AG09319 (cell line): ENCODE measurements at places on chromosomes 1 and 21.

GRCh38 chr1:53697721-53698383 lies 41.1 kb downstream of the GLIS1 start:
- peak; percentile 19 for DNase-seq

DNA sequence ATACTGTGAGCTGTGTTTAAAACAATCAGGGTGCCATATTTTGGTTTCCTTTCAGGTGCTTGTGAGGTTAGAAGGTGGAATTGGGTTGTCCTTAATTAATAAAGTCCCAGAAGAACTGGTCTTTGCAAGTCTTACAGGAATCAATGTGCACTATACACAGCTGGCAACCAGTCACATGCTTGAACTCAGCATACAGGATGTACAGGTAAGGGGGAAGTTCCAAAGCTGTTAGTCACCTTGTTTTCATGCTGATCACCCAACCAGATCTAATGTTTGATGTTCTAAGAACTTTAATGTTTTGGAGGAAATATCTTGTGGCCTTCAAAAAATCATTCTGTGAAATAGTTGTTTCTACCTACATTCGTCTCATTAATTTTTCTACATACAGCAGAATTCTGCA lies 156.3 kb downstream of the VPS13D start:
- DNase-seq = no peak

DNA sequence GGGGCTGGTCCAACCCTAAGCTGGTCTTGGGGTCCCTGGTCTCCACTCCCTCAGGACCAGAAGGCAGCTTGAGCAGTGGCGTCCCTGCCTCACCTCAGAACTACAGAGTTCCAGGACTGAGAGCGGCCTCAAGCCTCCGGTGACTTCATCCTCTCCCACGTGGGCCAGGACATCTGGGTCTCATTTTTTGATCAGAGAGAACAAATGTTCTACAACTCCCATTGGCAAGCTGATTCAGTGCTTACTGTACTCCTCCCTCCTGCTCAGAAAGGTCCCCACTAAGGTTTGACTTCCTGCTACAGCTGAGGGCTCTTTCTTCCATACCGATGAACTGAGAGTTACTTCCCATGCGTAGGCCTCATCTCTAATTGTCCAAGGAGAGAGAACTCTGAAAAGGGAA lies 78.5 kb downstream of the PLXNA2 start:
- peak; percentile 71 for DNase-seq

DNA sequence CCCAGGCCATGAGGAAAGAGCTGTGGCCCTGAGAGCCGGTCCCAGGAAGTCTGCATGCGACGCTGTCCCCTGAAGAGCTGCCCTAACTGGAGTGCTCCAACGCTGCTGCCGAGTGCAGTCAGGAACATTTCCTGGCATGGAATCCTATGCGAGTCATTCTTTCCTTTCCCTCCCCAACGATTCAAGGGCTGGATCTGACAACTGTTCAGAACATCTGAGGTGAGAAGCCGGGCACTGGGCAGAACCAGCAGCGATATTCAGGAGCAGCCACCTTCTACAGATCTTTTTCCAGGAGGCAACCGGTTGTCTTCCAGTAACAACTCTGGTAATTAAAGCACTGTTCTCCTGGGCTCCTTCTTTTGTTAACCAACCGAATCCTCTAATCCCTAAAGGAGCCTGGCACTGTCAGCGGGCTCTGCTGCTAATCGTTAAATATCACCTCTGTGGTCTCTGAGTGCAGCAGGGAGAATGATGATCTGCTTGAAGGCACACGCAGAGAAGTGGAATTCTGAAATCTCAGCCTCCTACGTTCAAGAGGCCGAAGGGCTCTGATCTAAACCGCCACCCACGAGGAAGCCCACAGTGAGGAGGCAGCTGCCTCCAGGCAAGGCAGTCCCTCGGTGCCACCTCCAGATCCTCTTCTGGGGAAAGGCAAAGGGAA lies 55.8 kb downstream of the SLC45A1 start:
- DNase-seq = no peak

DNA sequence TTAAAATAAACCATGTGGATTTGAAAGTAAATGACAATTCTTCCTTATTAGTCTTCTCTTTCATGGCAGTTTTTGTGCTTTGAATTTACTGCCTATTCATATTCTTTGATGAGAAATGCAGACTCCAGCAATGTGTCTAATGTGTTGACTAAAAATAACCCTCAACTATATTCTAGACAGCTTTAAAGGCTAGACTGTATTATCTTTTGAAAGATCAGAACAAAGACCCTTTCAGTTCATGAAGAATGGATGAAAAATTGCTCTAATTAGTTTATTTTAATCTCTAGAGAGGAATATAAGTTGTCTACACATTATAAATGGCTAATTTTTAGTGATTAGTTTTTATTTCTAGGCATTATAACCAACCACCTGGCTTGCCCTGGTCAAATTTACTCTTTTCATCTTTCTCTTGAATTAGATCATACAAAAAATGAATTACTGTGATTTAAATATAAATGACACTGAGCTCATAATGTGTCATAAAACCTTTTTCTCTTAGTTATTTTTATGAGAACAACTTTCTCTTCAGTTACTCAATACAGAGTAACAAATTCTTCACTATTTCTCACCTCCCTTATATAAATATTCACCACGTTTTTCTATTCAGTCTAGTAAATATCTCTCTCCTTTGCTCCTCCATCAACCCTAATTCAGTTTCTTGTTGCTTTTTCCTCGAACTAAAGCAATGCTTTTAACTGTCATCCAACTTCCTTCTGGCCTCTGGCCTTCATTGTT lies 428.5 kb upstream of the TMPRSS15 start:
- DNase-seq = no peak

DNA sequence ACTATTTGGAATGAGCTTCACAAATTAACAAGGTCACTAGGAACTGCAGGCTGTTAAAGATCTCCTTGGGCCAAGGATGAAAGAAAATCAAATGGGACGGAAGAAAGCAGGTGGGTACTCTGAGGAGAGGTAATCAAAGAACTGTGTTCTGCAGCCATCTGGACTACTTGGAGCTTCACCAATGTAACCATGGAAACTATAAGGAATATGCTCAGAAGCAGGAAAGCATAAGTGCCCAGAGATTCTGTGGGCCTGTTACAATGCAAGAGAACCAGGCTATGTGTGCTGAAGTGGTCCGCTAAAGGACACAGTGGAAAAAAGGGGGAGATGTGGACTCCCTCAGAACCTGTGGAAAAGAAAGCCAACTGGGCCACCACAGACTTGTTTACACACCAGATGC lies 238.5 kb downstream of the PTGER3 start:
- no peak for DNase-seq

- no peak for DNase-seq
These were observed 91.7 kb upstream of the HP1BP3 start for GRCh38 chr1:20878799-20879198.

GRCh38 chr1:117673405-117673804 lies 67.6 kb downstream of the TENT5C start:
- DNase-seq = no peak

GRCh38 chr1:182069028-182069466 lies 7.5 kb upstream of the ZNF648 start:
- DNase-seq = no peak

DNA sequence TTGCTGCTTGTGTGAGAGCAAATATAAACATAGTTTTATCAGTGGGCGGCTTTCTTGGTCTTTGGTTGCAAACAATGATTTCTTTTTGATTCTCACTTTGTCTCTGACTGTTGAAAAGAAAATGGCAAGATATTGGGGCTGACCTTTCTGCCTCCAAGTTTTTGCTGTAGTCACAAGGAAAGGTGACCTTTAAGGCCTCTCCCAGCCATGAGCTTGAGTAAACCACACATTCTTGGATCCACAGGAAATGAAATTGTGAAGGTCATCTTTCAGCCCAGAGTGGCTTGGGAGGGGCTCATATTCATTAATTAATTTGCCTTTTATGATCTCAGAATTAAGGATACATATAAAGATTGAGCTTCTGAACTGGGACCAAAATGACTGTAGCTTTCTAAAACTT lies 241.6 kb downstream of the BACH1 start:
- DNase-seq = no peak

DNA sequence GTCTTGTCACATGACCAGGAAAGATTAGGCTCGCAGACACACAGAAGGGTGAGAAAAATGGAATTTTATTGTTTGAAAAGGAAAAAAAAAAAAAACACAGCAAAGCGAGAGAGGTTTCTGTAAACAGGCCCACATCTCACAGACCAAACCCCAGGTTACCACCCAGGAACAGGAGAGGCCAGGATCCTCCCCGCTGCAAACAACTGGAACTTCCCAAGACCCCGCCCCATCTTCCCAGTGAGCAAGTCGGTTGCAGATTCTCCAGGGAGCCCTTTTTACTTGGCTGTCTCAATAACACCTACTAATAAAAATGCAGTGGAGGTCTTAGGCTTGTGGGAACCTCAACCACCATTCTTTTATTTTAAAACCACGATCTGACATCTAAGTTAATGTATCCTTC lies 84.7 kb upstream of the ETS2 start:
- DNase-seq = no peak

DNA sequence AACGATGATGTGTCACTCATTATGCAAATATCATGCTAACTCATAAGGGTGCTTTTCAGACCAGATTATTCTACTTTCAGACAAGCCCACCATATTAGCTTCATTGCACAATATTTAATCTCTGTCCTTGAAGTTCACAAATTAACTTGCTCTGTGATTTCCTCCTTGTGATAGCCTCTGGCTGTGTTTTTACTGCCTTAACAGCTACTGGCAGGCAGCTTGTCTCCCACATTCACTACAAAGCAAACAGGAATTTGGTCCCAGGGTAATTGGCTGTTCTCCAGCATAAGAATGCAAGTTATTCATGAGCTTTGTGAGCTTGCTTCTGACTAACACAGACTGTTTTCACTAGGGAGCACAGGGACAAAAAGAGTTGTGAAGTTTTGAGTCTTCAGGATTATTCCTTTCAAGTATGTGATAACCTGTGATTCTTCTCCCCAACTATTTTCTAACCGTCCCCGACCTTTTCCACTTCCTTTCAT lies 87.9 kb upstream of the HMCN1 start:
- DNase-seq = peak; percentile 87

GRCh38 chr1:61978796-61979195 lies 215.9 kb upstream of the L1TD1 start:
- no peak for DNase-seq

- no peak for DNase-seq
These were observed 1.8 kb upstream of the PTPN14 start for GRCh38 chr1:214553142-214553710.

DNA sequence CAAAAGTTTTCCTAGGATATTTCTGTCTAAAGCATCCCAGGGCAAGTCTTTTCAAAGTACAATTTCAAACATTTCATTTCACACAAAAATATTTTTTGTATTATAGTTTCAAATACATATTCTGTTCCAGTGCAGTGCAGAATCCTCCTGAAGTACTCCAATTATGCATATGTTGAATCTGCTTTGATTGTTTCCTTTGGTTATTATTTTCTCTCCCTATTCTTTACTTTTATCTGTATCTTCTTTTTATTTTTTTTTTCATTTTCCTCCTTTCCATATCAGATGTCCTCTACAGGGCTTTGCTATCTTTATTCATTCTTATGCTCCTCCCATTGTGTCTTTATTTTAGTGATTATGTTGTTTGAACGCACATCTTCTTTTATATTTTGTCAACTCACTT lies 274.8 kb downstream of the DPYD start:
- no peak for DNase-seq

- DNase-seq = no peak
These were observed 52.6 kb upstream of the ETS2 start for GRCh38 chr21:38753114-38753513.

GRCh38 chr1:210132582-210132981 lies 100.0 kb upstream of the SERTAD4 start:
- no peak for DNase-seq
